ENCODE measurements at places on chromosomes 1 and 21. TPM values are rescaled to one million over a fixed set of nuclear protein-coding genes. Genes with fewer than 3 reads are reported as not detected.

KIF17 gene
- total RNA-seq = 1.4 TPM

BARHL2 gene
- total RNA-seq = not detected

UBASH3A gene
- not detected for total RNA-seq

MCOLN3 gene
- total RNA-seq = not detected

SPRR1A gene
- not detected for total RNA-seq

Measured in endothelial cell of coronary artery (primary cell).